ENCODE measurements at places on chromosomes 7 and 10.

GRCh38 chr10:71232089-71232998, 20.0 kb downstream of the UNC5B start:
- peaks cover 2% of the 10 kb centered on the region for H3K27me3 ChIP-seq
- H3K4me3 ChIP-seq, result no peak overlapping the region
- DNase-seq, result no peak
- no peaks in the 10 kb centered on the region for H3K4me1 ChIP-seq
- H3K36me3 ChIP-seq, result no peaks in the 10 kb centered on the region

DNA sequence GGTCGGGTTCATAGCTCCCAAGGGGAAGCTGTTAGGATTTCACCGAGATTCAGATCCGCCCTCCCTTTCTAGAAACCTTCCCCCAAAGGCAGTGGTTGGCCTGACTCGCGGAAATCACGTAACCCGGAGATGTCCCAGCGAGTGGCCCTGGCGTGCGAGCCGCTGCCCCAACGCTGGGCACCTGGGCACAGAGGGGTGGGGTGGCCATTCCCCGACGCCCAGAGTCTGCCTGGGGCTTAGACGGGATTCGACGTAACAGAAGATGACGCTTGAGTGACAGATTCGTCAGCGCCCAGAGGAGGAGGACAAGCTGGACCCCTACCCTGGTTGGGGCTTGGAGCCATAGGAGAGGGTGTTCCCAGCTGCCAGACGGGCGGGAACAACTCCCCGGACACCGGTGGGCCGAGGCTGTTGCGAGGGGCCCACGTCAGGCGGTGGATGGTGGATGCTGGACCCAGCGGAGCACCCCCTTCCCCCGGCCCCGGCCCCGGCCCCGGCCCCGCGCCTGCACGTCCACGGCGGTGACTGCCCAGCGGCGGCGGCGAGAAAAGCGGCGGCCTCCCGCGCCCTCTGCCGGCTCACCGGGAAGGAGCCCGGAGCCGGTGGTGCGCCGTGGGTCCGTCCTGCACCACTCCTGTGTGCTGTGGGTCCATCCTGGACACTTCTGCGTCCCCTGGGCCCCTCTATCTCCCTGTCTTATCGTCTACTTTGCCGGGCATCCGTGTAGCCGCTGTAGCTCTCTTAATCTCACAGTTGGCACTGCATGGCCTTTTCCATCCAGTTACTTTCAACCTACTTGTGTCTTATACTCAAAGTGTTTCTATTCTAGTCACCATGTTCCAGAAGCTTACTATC, 35.4 kb upstream of the KNDC1 start:
- peak; percentile 29 for DNase-seq
- no peak overlapping the region for H3K27ac ChIP-seq
- H3K4me3 ChIP-seq, result no peak overlapping the region
- peaks cover 4% of the 10 kb centered on the region for H3K4me1 ChIP-seq

DNA sequence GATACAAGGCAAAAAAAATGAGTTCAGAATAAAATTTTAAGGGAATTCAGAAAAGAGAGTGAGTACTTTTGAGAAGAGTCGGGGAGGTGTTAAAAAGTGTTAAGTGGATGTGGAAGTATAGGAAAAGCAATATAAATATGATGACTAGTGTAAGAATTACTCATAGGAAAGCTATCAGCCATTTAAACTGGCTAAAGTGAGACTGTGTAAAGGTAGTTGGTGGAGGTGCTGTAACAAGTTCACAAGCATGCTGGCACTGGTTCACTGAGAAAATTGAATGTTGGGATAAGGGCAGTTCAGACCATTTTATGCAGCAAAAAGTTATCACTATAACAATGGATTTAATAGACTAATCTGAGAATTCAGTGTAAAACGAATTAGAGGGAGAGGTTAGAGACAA, 179.0 kb upstream of the DKK1 start:
- no peak for DNase-seq
- H3K4me3 ChIP-seq, result no peak overlapping the region
- no peaks in the 10 kb centered on the region for H3K27me3 ChIP-seq
- H3K36me3 ChIP-seq, result no peaks in the 10 kb centered on the region
- H3K27ac ChIP-seq, result no peak overlapping the region
- no peaks in the 10 kb centered on the region for H3K4me1 ChIP-seq

DNA sequence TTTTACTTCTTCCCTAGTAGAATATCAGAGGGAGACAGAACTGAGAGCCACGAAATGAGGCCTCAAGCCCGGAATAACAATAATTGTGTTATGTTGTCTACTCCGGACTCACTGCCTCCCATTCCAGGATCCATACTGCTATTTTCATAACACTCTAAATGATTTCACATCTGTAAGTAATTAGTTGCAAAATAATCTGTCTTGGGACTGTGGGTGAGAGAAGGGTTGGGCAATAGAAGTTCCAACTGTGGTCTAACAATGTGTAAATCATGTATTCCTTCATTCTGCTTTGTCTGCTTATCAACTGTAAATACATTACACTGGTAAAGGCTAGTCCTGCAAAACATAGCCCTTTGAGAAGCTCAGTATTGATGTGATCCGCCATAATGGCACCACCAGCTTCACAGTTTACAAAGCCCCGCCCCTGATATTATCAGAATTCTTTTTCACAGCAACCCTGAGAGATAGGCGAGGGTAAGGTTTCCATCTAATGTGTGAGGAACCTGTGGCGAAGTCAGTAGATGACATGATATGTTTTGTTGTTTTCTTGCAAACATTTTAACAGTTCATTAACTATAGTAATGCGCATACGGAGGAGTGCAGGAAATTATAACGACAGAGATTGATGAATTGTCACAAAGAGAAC, 265.7 kb upstream of the BMPER start:
- H3K36me3 ChIP-seq, result no peaks in the 10 kb centered on the region
- DNase-seq, result no peak
- no peaks in the 10 kb centered on the region for H3K4me1 ChIP-seq
- no peaks in the 10 kb centered on the region for H3K27me3 ChIP-seq
- no peak overlapping the region for H3K27ac ChIP-seq

- no peak overlapping the region for H3K4me3 ChIP-seq
- no peak overlapping the region for H3K27ac ChIP-seq
- no peaks in the 10 kb centered on the region for H3K27me3 ChIP-seq
Observed at GRCh38 chr7:123788584-123788983, 39.8 kb upstream of the WASL start.

DNA sequence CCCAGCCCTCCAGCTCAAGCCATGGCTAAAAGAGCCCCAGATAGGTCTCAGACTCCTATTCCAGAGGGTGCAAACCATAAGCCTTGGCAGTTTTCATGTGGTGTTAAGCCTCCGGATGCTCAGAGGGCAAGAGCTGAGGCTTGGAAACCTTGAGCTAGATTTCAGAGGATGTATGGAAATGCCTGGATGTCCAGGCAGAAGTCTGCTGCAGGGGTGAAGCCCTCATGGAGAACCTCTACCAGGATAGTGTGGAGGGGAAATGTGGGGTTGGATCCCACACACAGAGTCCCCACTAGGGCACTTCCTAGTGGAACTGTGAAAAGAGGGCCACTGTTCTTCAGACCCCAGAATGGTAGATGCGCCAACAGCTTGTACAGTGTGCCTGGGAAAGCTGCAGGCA, 13.2 kb upstream of the HPSE2 start:
- DNase-seq, result no peak
- H3K36me3 ChIP-seq, result peaks cover 5% of the 10 kb centered on the region
- no peaks in the 10 kb centered on the region for H3K4me1 ChIP-seq
